Motor neuron (in vitro differentiated cells): ENCODE measurements at places on chromosomes 5 and 9. TPM values are rescaled to one million over a fixed set of nuclear protein-coding genes. Genes with fewer than 3 reads are reported as not detected.

The UGT3A1 gene
- total RNA-seq, result 0.49 and 0.85 TPM in 2 replicates

The SLC6A7 gene
- 0.36 and 0.54 TPM in 2 replicates for total RNA-seq

The PCDHGB7 gene
- total RNA-seq, result 4.7 and 4.9 TPM in 2 replicates

- no peak for ATAC-seq
Measured at GRCh38 chr9:16718952-16719351, 151.5 kb downstream of the BNC2 start.

GRCh38 chr5:33300209-33300742 is 140.5 kb upstream of the TARS1 start:
- ATAC-seq, result no peak

DNA sequence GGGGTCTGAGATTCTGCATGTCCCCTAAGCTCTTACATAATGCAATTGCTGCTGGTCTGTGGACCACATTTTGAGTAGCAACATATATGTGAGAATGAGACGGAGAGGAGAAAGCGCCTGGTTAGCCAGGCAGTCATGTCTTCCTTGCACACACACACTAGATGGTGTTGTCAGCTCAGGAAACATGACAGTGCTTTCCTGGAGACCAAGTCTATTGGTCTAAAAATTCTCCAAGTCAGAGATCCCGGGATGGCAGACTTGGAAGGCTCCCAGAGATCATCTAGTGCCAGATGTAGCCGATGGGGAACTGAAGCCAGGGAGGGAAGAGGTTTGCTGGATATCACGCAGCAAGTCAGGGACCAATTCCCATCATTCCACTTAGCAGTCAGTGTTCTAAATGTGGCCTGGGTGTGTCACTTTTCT is 53.4 kb downstream of the GALNT12 start:
- ATAC-seq, result peak; percentile 81

GRCh38 chr9:135499326-135500070 is 984 bp upstream of the MRPS2 start:
- ATAC-seq, result peak; percentile 74

- ATAC-seq, result peak; percentile 24
Measured at GRCh38 chr9:94150890-94151650, 66.8 kb downstream of the PTPDC1 start.

GRCh38 chr5:96214442-96215197 is 218.4 kb downstream of the PCSK1 start:
- ATAC-seq, result no peak
